CD4-positive, alpha-beta T cell treated with Interleukin-17A for 1 hour (primary cell): ENCODE measurements at places on chromosomes 1 and 21.

GRCh38 chr1:170149241-170149640 lies 3.5 kb downstream of the NTMT2 start:
- DNase-seq = no peak

DNA sequence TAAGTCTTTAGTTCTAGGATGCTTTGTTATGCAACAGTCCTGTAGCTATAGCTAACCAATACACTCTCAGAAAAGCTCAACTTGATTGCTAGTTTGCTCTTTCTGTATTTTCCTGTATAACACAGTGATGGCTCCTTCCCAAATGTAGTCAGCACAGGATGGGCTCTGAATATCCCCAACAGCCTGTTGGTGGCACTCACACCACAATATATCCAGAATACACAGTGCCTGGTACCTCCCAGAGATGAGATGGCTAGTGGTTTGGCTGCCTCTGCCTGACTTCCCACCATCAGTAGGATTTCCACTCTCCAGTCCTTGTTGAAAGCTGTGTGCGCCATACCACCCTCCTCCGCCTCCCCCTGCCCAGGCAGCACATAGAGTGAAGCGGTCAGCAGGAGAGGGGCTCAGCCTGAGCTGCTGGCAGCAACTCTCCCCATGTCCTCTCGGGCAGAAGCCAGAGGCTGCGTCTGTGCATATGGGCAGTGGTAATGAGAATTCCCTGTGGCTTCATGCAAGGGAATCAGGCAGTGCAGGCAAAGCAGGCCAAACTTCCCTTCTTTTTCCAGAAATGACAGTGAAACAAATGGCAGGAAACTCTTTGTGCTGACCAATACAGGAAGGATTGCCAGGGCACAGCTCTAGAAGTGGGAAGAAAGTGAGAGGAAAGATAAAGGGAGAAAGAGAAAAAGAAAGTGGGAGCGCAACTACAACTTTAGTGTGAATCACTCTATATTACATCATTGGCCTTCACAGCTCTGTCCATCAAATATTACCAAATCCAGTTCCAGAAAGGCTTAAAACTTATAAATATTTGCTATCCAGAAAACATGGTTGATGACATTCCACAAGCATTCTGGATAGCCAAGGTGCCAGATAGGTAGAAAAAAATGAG lies 49.7 kb downstream of the LMX1A start:
- no peak for DNase-seq

GRCh38 chr1:145701306-145701862 lies 5.8 kb downstream of the PDZK1 start:
- DNase-seq = no peak

DNA sequence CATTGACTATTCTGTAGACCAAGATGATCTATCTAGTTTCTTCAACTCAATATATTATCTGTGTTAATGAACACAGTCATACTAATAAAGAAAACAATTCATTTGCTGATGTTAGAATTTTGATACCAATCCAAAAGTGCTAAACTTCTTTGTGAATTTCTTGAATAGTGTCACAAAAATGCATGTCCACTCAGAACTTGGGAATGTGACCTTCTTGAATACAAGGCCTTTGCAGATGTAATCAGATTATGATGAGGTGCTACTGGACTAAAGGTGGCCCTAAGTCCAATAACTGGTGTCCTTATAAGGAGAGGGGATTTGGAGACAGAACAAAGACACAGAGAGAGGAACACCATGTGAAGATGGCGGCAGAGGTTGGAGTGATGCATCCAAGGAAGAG lies 305.8 kb upstream of the ZP4 start:
- no peak for DNase-seq

GRCh38 chr1:201181323-201181722 lies 9.3 kb upstream of the IGFN1 start:
- DNase-seq = no peak

- no peak for DNase-seq
Measured at GRCh38 chr1:197156692-197157091, 10.2 kb upstream of the ASPM start.

DNA sequence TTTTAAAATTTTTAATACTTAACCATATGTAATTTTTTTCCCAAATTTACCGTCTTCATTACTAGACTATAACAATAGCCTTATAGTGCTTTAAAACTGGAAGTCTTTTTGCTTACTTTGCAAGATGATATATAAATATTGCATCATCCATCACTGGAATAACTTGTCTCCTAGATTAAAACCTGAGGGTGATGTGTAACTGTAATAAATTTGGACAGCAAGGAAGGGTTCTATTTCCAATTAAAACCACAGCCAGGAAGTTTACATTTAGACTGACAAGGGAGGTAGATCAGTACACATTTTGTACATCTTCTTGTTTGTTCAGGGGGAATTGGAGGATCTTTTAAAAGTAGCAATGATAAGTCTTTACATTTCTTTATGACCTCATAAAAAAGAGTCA lies 21.9 kb downstream of the NTNG1 start:
- DNase-seq = no peak

DNA sequence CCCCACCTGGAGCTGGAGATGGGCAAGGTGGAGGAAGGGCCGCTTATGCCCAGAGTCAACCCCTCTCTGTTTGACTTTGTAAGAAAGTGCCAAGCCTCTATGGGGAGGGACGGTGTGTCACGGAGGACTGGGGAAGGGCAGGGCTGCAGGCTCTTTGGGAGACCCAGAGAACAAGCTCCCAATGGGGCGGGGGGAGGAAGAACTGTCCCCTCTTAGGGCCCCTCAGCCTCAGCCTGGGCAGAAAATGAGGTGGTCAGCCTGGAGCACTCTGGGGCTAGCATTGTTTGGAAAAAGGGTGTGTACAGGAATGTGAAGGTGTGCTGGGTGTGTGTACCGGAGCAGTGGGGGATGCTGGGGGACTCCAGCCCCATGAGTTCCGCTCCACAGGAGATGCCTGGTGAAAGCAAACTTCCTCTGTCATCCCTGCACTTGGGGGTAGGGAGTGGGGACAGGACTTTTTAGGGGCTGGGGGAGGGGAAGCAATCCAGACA lies 1.2 kb upstream of the INAVA start:
- no peak for DNase-seq

DNA sequence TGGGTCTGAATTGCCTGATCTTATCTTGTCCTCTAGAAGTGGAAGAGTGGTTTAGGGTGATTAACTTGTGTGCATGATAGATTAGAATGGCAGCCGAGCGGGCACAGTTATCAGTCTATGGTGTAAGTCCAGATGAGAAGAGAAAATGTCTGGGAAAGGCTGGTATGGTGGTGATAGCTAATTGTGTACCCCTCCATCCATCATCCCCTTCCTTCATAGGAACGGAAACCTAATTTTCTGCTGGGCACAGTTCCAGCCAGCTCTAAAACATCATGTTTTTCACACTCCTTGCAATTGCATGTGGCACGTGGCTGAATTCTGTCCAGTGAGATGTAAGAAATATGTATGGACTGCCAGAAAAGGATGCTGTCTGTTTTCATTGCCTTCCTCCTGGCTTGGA lies 40.9 kb upstream of the ZP4 start:
- DNase-seq = peak; percentile 2

DNA sequence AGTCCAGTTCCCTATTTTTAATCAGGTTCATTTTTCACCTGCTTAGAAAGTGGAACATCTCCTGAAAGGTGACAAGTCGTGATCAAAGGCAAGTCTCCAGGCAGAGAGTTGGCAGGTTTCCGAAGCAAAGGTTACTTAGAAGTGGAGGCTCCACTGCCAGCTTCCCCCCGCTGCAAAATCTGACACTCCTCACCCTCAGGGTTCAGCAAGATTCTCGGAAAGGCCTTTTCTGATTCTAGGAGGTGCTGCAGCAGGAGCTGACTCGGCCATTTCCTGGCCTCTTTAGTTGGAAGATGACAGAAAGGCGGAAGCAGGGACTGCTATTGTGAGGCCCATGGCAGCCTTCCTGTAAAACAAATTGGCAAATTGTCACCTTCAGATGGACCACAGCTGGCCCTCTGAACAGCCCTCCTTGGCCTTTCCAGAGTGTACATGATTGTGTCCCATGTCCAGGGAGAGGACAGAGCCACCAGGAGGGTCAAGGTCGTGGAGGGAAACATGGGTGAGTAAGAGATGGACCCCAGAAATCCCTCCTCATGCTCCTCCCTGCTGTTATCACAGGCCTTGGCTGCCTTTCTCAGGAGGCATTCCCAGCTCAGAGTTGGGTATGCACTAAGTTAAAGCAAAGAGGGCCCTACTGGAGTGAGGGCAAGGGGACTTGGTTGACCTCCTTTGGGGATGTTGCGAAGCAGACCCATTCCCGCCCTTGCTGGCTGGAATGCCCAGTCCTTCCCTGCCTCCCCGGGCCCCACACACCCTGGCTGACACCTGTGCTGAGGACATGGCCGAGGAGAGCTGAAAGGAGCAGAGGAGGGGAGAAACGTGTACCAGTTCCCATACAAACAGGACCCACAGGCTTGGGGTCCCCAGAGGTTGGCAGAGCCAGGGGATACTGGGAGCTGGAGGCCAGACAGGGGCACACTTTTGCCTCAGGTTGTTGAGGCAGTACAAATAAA lies 115.5 kb upstream of the IRF2BP2 start:
- peak; percentile 66 for DNase-seq

DNA sequence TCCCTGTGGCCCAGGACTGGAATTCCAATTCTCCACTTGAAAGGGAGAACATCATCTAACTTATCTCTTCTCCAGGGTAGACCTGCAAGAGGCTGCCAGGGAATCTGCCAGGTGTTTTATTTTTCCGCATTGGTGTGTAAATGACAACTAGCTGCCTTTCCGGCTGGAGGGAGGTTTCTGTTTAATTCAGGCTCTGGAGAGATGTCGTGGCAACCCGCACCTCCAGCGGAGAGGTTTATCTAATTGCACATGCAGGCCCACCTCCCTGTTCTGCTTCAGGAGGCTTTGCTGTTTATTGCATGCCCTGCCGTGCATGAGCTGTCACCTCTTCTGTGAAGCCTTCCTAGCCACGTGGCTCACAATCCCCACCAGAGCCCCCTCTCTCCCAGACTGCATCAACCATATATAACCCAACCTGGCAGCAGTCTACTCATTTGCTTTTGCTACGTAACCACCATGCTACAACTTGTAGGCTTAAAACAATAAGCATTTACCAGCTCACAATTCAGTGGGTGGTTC lies 151.6 kb downstream of the C1orf94 start:
- DNase-seq = no peak

- DNase-seq = no peak
Measured at GRCh38 chr1:61375082-61375880, 292.9 kb downstream of the NFIA start.

DNA sequence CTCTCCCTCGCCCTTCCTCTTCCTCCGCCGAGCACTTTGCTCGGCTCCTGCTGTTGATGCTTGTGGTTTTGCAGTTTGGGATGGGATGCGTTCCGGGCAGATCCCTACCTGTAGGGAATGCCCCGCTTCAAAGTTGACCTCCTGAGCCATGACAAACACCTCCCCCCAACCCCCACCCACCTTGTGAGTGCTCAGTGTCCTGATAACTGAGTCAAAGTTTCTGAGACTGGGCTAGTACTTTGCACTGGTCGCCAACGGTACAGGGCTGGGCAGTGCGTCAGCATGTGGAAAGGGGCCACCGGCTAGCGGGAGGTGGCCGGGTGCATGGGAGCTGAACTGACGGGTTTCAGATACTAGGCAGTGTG lies 771 bp downstream of the RABGAP1L start:
- no peak for DNase-seq

DNA sequence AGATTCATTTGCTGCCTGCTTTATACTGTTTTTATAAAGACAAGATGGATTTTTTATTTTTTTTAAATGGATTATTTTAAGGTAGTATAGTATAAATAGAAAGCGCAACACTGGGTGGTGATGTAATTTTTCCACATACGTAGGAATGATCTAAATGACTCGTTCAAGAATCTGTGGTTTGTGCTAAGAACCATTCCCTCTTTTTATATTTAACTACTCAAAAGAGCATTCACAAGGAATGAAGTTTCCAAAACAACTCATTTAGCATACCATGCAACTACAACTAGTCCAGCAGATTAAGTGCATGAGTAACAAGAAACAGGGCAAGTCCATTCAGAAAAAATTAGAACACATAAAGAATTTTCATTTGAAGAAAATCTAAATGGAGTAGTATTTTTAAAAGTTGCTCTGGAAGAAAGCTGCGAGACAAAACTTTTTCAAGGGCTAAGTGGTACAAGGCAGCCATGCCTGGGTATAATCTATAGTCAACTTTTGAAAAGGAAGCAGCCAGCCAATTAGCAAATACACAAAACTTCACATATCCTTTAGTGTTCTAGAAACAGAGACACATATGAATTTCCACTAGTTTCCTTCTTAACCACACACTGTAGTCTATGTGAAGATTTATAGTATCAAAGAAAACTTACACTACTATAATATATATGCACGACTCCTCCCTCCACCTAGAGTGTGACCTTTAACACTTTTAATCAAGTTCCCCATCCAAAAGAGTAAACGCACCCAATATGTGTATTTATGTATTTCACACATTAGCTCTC lies 23.4 kb downstream of the GTF2B start:
- DNase-seq = no peak

GRCh38 chr1:169368406-169368769 lies 393 bp downstream of the BLZF1 start:
- peak; percentile 42 for DNase-seq

DNA sequence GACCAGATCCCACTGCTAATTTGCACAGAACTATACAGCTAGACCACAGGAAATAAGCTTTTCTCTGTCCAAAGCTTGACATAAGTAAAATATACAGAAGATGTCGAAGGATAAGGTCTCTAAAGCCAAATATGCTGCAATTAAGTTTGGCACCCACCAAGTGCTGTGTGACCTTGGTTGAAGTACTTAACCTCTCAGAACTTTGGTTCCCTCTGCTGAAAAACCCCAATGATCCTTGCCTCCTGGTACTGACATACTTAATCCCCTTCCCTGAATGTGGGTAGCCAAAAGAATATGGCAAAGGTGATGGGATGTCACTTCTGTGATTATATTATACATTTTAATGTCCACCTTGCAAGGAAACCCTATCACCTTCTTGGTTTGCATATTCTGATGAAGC lies 290.5 kb downstream of the VAV3 start:
- no peak for DNase-seq

DNA sequence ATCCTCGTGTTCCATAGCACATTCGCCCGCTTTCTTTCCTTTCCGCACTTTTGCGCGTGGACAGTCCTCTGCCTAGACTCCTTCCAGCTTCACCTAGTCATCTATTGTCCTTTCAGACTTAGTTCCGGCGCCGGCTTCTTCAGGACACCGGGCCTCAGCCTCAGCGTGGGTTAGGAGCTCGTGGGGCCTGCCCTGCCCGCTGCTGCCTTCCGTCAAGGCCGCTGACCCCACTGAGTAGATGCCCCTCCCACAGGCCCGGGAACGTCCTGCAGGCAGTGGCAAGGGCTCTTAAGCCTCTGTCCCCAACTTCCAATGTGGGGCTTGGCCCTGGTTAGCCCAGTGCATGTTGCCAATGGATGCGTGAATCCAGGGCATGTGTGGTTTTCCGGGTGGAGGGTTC lies 11.4 kb downstream of the DMRTB1 start:
- DNase-seq = no peak

GRCh38 chr21:45220714-45221490 lies 66.8 kb downstream of the POFUT2 start:
- DNase-seq = no peak

DNA sequence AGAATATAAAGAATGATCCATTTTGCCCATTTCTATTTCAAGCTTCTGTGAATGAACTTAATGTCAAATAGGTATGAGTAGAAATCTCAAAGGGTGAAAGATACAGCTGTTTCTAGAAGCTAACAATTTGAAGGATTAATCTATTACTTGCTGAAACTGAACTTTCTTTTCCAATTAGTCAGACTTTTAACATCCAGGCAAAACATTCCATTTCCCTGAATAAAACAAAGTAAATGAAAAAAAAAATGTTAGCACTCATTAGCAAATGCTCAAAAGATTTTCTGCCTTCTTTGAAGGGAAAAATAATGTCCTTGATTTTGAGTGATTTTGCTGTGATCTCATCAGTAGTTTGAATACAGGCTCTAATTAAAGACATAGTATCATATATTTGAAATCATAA lies 447.6 kb upstream of the PRMT6 start:
- DNase-seq = no peak
